Upper lobe of left lung (tissue), 6 donors: ENCODE measurements at places on chromosomes 4 and X. TPM values are rescaled to one million over a fixed set of nuclear protein-coding genes. Genes with fewer than 3 reads are reported as not detected.

DNA sequence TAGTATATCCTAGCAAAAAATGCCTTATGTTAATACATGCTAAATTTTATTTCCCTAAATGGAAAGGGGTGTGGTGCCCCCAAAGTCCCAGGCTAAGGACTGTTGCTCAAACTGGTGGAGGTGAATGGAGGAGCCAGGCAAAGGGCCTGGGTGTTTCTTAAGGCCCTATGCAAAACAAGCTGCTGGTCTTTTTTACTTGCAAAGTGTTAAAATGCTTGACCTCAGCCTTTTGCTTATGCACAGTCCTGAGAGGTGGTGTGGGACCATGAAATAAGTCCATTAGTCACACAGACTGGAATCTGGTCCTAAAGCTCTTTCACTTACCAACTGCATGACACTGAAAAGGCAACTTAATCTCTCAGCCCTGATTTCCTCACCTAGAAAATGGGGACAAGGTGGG, 223.5 kb upstream of the MBNL3 start:
- H3K4me3 ChIP-seq = no peak overlapping the region
- DNase-seq = no peak
- H3K27ac ChIP-seq = no peak overlapping the region
- H3K27me3 ChIP-seq = no peaks in the 10 kb centered on the region
- H3K4me1 ChIP-seq = no peaks in the 10 kb centered on the region

EDA2R gene
- 2.5 TPM for total RNA-seq

GRCh38 chr4:6500481-6501140, 28.2 kb upstream of the PPP2R2C start:
- no peak for DNase-seq
- no peaks in the 10 kb centered on the region for H3K27me3 ChIP-seq
- no peaks in the 10 kb centered on the region for H3K4me1 ChIP-seq
- no peak overlapping the region for H3K27ac ChIP-seq

PRR32 gene
- total RNA-seq = not detected

GRCh38 chr4:7558436-7558835, 123.7 kb upstream of the PSAPL1 start:
- no peaks in the 10 kb centered on the region for H3K27me3 ChIP-seq
- H3K36me3 ChIP-seq = no peaks in the 10 kb centered on the region
- H3K4me1 ChIP-seq = no peaks in the 10 kb centered on the region
- DNase-seq = no peak

DNA sequence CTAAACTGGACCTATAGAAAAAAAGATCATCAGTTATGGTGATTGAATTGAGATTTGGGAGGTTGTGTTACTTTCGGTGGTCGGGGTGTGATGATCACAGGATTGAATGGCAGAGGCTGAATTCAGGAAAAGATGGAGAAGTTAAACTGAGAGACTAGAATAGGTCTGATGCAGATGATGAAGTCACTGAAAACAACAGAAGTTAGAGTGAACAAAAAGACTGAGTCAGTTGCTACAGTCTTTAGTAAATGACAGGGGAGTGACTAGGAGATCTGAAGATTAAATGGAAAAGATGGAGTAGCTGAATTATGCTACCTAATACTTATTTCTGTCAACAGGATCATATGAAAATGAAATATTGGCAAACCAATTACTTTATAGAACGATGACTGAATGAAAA, 163.2 kb downstream of the RPA4 start:
- H3K27me3 ChIP-seq = no peaks in the 10 kb centered on the region
- H3K27ac ChIP-seq = no peak overlapping the region
- no peak overlapping the region for H3K4me3 ChIP-seq

CXCL8 gene
- 15.5 TPM for total RNA-seq

- H3K27ac ChIP-seq = no peak overlapping the region
- no peaks in the 10 kb centered on the region for H3K36me3 ChIP-seq
- no peak for DNase-seq
- H3K4me3 ChIP-seq = no peak overlapping the region
Observed at GRCh38 chrX:119028733-119029330, 44.0 kb upstream of the CT47C1 start.

ZNF711 gene
- 1.2 TPM for total RNA-seq

- H3K4me3 ChIP-seq = no peak overlapping the region
- H3K27me3 ChIP-seq = no peaks in the 10 kb centered on the region
- no peaks in the 10 kb centered on the region for H3K36me3 ChIP-seq
- no peaks in the 10 kb centered on the region for H3K4me1 ChIP-seq
- no peak for DNase-seq
Observed at GRCh38 chr4:98674404-98675173, 16.2 kb upstream of the TSPAN5 start.

DDIT4L gene
- total RNA-seq = 0.81 TPM

GRCh38 chrX:37787423-37787869, 7.6 kb downstream of the CYBB start:
- H3K4me1 ChIP-seq = no peaks in the 10 kb centered on the region
- no peaks in the 10 kb centered on the region for H3K27me3 ChIP-seq

TKTL1 gene
- total RNA-seq = 0.20 TPM

ARAP2 gene
- 270 TPM for total RNA-seq

- no peak overlapping the region for H3K4me3 ChIP-seq
- H3K36me3 ChIP-seq = no peaks in the 10 kb centered on the region
- no peak overlapping the region for H3K27ac ChIP-seq
- H3K4me1 ChIP-seq = no peaks in the 10 kb centered on the region
Observed at GRCh38 chrX:84453351-84454246, 48.7 kb downstream of the HDX start.

NSD2 gene
- total RNA-seq = 35.7 TPM

DNA sequence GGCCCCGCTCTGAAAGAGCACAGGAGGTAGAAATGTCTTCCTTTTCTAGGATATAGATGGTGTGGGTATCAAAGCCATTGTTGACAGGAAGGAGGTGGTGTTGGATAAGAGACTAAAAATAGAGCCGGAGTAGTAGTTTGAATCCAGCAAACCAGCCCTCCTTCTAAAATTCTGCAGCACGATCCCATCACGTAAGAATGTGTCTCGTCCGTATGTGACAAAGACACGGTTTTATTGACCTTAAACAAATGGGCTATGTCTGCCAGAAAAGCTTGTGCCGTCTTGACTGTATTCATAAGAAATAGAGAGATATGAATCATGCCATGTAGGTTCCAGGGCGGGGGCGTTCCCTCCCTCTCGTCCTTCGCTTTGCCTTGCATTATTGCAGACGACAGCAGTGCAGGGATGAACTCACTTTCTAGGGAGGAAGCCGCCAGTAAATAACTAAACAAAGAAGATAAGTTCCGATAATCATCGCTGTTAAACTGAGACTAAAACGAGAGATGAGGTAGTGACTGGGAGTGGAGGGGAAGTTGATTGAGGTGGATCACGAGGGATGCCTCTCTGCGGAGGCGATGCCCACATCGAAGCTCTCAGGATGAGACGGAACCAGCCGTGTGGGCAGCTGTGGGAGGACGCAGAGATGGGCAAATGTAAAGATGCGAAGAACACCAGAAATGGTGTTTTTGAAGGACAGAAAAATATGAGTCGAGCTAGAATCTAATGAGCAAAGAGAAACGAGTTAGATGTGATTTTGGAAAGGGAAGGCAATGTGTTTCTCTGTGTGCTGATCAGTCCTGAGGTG, 3.4 kb downstream of the TENM3 start:
- no peak overlapping the region for H3K4me3 ChIP-seq
- no peak overlapping the region for H3K27ac ChIP-seq
- no peaks in the 10 kb centered on the region for H3K36me3 ChIP-seq
- DNase-seq = no peak

GRCh38 chrX:131831185-131831520, 191.9 kb upstream of the STK26 start:
- H3K36me3 ChIP-seq = no peaks in the 10 kb centered on the region
- no peaks in the 10 kb centered on the region for H3K27me3 ChIP-seq
- peak overlapping the region; percentile 30 for H3K27ac ChIP-seq
- H3K4me1 ChIP-seq = no peaks in the 10 kb centered on the region

GAGE2A gene
- total RNA-seq = 0.71 TPM

- DNase-seq = peak; percentile 20
- H3K4me1 ChIP-seq = peaks cover 86% of the 10 kb centered on the region
- H3K36me3 ChIP-seq = no peaks in the 10 kb centered on the region
- no peak overlapping the region for H3K4me3 ChIP-seq
- H3K27me3 ChIP-seq = no peaks in the 10 kb centered on the region
Observed at GRCh38 chr4:2804973-2805501, 12.2 kb downstream of the SH3BP2 start.

GRCh38 chr4:88353324-88353723, 25.3 kb upstream of the HERC6 start:
- no peak overlapping the region for H3K27ac ChIP-seq
- no peaks in the 10 kb centered on the region for H3K27me3 ChIP-seq
- H3K36me3 ChIP-seq = no peaks in the 10 kb centered on the region
- H3K4me1 ChIP-seq = no peaks in the 10 kb centered on the region

DNA sequence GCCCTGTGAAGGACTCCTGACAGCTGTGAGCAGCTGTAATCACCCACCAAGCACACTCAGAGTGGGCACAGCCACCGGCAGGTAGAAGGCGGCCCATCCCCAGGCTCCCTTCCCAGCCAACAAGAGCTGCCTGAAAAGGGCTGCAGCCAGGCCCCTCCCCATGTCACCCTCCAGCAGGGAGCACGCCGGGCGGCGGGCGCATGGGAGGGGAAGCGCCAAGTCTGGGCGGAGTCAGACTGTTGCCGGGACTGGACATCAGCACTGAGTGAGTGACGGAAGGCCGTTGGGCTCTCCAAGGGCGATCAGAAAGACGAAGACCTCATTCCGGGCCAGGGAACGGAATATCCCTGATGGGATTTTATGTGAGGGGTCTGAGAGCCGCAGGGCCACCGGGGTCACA, 82.1 kb downstream of the PPP2R2C start:
- H3K4me1 ChIP-seq = no peaks in the 10 kb centered on the region
- no peak overlapping the region for H3K4me3 ChIP-seq
- no peaks in the 10 kb centered on the region for H3K27me3 ChIP-seq
- H3K36me3 ChIP-seq = no peaks in the 10 kb centered on the region

CDX4 gene
- not detected for total RNA-seq
